Hematopoietic multipotent progenitor cell treated with erythropoietin and hydrocortisone succinate and interleukin-3 and kit ligand, for 6 days (in vitro differentiated cells): ENCODE measurements at places on chromosomes 4 and X.

GRCh38 chr4:6893449-6894085 is 16.1 kb upstream of the TBC1D14 start:
- peak; percentile 82 for DNase-seq

- no peak for DNase-seq
Observed at GRCh38 chr4:29009908-29010307, 1710.3 kb upstream of the PCDH7 start.

DNA sequence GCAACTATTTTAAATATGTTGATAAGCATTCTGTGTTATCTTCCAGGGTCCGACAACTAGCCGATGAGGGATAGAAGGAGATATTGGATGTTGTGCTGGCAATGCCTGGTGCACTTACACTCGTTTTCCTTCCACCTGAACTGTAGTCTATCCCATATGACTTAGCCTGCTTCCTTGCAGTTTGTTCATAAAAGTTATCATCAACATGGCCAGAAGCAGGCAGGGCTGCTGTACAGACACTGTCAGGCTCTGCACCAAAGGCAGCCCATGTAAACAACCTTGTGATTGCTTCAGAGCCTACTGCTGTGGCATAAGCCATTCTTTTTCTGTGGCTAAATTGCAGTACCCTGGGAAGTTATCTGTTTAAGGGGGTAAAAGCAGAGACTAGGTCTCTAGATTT is 1.6 kb downstream of the MAPK10 start:
- no peak for DNase-seq

DNA sequence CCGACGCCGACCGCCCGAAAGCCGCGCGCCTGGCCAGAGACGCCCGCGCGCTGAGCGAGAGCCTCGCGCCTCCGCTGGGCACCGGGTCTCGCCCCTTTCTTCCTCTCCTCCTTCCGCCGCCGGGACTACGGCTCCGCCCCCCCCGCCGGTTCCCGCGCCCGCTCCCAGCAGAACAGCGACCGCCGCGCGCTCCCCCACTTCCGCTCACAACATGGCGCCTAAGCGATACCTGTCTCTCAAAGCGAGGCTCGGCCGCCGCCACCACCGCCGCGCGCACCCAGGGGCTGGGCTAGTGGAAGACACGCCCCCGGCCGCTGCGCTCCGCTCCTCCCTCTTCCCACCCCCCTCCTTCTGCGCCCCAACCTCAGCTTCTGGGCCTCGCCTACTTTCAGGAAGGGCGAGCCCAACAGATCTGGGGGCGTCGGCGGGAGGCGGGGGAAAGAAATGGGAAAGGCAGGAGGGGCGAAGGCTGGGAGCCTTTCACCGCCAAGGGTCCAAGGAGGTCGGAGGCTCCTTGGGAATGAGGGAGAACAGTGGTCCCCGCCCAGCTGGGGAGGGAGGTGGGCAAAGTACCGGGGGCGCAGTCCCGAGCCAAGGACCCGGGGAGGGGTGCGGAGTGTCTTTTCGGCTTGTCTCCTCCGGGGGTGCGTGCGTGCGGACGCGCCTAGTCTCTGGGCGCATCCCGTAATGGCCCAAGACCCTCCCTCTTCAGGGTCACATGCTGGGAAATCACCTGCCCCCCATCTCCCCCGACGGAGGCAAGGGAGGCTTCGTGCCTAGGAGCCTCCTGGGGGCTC is at the start of gene RPS6KA3:
RPS6KA3 (minus strand) TSS at position 100 of the 797 bp plus-strand sequence. CDS start 277 bp downstream, outside the sequence.
- DNase-seq, result peak; percentile 87

- peak; percentile 2 for DNase-seq
Observed at GRCh38 chrX:79368441-79368840, 1.3 kb upstream of the ITM2A start.

DNA sequence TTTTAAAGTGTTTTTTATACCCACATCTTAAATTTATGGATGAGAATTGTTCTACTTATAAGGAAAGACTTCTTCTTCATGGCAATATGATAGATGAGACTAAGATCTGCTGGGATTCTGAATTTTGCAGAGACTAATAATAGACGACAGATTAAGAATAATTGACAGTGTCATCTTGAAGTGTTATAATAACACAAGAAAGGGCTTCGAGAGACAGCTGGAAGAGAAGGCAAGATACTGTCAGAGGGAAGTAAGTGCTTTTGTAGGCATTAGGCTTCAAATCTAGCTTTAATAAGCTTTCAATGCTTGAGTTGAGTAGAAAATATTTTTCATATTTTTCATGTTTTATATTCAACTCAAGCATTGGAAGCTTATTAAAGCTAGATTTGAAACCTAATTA is 797.6 kb upstream of the PABPC4L start:
- DNase-seq, result no peak

GRCh38 chrX:139844884-139845283 is 88.0 kb downstream of the ATP11C start:
- DNase-seq, result no peak
